Stimulated activated CD4-positive, alpha-beta T cell treated with anti-CD3 and anti-CD28 coated beads, Interleukin-15, amount 100 ng/mL, for 1 hour (primary cell): ENCODE measurements at places on chromosomes 11 and 22.

GRCh38 chr11:133082841-133083488 lies 449.3 kb downstream of the OPCML start:
- DNase-seq = no peak

- DNase-seq = no peak
Measured at GRCh38 chr22:23220485-23221350, 40.4 kb downstream of the BCR start.

- no peak for DNase-seq
Measured at GRCh38 chr11:129930296-129930695, 34.9 kb upstream of the NFRKB start.

DNA sequence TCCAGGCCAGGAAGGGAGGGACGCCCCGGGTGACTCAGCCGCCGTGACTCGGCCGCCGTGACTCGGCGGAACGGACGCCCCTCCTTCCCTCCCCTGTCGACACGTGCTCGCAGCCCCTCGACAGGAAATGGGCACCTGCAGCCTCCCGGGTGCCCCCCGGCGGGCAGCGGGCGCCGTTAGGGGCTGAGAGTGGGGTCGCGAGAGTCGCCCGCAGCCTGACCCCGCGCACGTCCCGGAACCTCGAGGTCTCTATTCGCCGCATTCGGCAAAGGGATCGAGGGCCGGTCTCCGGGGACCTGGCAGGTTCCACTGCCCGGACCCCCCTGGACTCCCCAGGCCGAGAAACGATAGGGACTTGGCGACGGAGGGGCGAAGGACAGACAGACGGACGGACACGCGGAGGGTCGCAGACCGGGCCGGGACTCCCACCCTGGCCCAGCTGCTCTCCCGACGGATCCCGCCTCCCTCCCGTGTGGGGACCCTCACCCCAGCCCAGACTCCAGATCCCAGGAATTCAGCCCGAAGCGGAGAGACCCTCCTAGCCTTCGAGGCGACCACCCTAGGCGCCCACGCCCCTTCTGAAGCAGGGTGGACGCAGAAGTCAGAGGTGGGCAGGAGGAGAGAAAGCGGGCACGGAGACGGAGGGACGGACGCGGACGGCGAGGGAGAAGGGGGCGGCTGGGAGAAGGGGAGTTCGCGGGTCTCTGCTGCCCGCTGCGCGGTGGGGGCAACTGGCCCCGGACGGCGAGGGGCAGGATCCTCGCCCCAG lies 648 bp downstream of the FOSL1 start:
- no peak for DNase-seq

GRCh38 chr11:118006153-118006534 lies 19.9 kb downstream of the IL10RA start:
- no peak for DNase-seq

- DNase-seq = no peak
Measured at GRCh38 chr11:76131142-76131541, 75.2 kb downstream of the WNT11 start.

DNA sequence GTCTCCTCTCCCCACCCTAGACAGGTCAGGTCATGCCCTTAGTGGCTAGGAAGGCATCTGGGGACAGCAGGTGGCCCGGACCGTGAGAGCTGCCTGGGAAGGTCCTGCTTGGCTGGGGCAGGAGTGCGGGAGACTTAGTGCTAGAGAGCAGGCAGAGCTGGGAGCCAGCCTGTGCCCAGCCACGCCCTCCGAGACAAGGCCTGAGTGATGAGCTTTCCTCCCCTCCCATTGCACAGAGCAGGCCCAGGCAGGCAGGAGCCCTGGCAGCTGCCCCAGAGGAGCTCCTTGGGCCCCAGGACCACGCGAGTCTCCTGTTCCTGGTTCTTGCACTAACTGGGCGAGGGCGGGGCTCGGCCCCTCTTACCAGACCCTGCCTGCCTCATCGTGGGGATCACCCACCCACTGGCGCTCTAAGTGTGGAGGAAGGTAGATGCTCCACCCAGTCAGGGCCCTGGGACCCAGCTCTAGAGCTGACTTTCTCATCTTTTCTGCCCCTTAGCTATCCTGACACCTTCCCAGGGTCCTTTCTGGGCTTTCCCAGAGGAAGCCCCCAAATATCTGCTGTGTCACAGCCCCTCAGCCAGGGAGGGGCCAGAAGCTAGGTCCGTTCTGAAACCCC lies 44.9 kb downstream of the MACROD1 start:
- no peak for DNase-seq

DNA sequence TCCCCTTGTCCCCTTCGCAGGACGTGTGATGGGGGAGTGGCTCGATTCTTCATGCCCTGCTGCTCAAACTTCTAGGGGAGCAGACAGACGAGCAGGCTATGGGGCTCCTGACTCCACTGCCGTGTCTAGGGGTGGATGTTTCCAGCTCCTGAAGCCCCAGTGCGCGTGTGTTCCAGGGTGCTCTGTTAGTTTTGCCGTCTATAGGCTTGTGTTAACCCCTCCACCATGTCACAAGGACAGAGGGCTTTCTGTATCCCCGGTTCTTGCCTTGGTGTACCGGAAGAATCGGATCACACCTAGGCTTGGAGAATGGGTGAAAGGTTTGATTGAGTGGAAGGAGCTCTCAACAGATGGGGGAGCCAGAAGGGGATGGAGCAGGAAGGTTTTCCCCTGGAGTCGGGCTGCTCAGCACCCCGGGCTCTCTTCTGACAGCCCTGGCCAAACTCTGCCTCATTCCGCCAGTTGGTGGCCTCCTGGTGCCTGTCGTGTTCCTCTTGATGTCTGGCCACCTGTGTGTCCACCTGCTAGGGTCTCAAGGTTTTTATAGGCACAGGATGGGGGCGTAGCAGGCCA lies 810.7 kb downstream of the BRD1 start:
- no peak for DNase-seq

- no peak for DNase-seq
Measured at GRCh38 chr22:27867085-27867952, 51.7 kb downstream of the PITPNB start.

DNA sequence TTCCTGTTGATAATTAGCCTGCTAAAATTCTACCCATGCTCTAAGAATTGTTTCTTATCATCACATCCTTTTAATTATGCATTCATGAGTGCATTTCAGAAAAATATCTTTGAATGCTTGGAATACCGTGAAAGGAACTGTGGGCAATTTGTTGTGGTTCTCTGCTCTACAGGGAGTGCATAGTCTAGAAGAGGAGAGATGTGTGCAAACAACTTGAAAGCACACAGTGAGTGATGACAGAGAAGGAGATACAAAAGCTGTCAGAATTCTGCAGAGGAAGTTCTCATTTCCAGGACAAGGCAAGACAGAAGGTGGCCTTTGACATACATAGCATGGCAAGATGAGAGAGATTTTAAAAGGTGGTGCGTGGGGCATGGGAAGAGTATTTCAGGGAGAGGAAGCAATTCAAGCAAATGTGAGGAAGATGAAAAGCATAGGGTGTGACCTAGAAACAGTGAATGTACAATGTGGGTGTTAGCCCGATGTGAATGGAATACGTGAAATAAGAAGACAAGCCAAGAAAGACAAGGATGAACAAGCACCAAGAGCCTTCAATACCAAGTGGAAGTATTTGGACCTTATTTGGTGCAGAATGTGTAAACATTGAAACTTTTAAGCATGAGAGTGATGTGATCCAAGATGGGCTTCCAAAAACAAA lies 5.0 kb downstream of the MMP8 start:
- no peak for DNase-seq

- DNase-seq = no peak
Measured at GRCh38 chr22:32905400-32905799, 103.9 kb downstream of the TIMP3 start.

DNA sequence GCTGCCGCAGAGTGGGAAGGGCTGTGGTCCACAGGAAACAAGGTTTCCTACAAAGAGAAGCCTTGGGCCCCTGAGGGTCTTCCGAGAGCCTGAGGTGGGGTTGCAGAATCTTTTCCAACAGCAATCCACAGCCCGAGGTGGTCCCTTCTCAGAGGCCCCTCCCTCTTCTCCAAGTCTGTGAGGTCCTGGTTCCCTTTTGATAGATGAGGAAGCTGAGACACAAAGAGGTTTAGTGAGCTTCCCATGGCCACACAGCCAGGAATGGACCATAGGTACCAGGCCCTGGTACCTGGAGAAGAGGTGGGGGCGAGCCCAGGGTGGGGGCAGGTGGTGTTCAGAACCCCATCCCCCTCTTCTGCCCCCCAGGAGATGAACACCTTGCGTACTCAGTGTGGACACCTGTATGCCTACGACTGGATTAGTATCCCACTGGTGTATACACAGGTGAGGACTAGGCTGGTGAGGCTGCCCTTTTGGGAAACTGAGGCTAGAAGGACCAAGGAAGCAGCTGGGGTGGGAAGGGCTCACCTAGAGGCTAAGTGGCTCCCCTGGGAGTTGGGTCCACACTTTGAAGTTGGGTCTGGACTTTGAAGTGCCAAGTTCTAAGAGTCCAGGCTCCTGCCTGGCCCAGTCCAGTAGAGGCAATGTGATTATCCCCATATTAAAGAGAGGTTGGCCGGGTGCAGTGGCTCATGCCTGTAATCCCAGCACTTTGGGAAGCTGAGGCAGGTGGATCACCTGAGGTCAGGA lies 7.0 kb downstream of the BEST1 start:
- no peak for DNase-seq

DNA sequence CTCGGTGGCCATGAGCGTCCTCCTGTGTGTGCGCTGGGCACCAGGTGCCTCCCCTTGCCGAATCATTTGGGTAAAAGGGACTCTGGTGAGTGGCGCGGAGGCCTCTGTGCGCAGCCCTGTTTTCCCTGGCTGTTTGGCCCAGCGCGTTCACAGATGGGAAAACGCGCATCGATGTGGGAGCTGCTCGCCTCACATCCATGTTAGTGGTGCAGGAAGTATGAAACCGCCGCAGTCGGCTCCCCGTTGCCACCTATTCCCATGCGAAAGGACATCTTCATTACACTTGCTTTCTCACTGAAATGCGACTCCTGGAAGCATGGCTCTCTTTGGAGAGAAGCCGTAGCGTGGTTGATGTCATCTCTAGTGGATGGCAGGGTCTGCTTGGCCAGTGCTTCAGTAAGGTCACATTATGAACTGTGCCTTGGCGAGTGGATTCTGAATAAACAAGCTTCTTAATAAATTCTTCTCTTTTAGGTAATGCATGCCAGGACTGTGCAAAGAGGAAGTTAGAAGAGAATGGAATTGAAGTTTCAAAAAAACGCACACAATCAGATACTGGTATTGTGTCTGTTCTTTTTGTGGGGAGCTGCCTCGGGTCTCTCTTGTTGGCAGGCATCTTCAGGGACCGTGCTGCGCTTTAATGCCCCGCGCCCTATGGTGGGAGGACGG lies 26.3 kb downstream of the FAM118A start:
- no peak for DNase-seq

DNA sequence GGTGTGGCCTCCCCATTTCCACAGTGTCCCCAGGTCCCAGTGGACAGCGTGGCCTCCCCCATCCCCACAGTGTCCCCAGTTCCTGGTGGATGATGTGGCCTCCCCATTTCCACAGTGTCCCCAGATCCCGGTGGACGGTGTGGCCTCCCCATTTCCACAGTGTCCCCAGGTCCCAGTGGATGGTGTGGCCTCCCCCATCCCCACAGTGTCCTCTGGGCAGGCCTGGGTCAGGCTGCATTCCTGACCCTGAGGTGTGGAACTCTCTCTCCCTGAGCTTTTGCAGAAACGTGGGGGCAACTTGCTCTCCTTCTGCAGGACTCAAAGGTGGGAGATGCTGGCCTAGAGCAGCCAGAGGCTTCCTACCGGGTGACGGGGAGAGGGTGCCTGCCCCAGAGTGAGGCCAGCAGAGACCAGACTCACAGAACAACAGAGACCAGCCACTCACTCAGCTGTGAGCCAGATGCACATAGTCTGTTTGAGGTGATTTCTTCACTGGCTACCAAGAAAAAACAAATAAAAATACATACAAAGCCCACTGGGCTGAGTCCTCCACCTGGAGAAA lies 85.8 kb upstream of the FGF3 start:
- DNase-seq = no peak

DNA sequence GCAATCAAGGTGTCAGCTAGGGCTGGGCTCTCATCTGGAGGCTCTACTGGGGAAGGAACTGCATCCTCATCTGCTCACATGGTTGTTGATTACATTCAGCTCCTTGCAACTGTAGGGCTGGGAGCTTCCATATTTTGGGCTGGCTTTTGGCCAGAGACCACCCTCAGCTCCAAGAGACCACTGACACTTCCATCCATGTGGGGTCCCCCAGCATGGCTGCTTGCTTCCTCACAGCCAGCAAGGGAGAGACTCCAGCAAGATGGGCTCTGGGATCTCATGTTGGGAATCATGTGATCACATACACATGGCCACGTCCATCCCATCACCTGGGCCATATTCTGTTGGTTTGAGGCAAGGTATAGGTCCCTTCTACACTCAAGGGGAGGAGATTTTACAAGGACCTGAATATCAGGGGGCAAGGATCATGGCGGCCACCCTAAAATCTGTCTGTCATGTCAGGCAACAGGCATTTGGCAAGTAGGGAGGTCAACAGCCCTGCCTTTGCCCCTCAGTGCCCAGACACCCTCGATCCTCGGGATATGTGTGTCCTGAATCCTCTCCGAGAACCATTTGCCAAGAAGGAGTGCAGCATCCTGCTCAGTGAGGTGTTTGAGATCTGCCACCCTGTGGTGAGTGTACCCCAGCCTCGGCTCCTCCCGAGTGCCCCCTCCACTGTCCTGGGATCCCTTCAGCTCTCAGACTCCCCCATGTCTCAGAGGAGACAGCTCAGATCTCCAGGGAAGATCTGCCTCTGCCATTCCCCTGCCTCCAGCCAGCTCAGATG lies 48.7 kb downstream of the OTOG start:
- no peak for DNase-seq

- DNase-seq = peak; percentile 37
Measured at GRCh38 chr11:73393479-73394415, 17.5 kb downstream of the RELT start.

GRCh38 chr22:28299309-28299708 lies 380.3 kb upstream of the PITPNB start:
- DNase-seq = no peak

GRCh38 chr11:84218318-84218717 lies 932.2 kb upstream of the CCDC90B start:
- DNase-seq = no peak

DNA sequence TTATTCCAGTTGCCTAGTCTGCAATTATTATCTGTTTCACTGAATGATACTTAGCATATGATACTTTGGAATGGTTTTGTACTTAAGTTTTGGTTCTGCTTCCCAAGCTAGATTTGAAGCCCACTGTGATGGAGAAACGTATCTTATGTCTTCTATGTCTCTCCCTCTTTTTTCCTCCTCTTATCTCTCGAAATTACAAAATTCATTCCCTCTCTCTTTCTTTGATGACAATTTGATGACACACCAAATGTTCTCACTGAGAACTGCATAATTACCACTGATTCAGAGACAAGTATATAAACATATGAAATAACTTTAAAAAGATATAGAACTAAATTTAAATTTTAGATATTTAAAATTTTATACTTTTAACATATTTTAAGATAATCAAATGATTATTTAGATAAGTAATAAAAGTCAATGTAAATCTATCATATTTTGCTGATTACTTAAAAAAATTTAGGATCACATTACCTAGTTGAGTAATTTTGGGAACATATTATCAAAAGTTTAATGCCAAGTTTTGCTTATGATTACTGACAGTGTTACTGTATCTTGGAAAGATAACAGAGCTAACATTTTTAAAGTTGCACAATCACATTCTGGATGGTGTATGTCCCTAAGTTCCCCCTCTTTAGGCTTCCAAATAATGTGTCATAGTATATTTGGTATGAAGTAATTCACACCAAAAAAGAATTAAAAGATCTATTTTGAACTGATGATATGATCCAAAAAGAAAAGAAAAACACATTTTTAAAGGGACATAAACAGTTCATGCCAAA lies 255.3 kb downstream of the SBF2 start:
- DNase-seq = no peak
